Aorta (tissue), 5 donors: ENCODE measurements at places on chromosomes 1 and 21.

DNA sequence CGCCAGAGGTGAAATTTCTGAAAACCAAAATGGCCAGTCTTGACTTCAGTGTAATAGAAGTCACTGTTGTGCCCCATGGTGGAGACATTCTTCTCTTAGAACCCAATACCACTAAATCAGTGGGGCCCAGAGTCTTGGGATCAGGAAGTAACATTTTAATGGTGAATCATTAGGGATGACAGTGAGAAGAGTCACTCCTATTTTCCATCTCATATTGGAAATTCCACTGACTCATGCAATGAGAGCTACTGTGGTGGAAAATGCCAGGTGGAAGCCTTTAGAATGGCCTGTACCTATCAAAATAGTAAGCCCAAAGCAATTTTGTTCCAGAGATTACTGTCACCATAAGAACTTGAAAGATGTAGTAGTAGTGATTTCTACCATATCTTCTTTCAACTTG, 20.6 kb upstream of the PPM1J start:
- no peak for DNase-seq

DNA sequence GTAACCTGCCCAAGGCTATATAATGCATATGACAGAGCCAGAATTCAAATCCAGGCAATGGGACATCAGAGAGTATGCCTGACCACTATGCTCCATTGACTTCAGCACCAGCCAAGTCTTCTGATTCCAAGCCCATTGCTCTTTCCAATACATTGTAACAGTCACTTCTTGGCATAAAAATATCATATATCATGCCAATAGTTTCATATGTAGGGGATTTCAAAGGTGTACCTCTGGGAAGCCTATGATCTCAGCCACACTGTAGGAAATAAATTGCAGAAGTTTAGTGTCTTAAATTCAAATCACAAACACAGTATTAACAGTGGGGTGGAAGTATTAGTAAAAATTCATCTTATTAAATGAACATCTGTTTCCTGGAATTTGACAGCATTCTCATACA, 30.0 kb upstream of the ROR1 start:
- DNase-seq: no peak

DNA sequence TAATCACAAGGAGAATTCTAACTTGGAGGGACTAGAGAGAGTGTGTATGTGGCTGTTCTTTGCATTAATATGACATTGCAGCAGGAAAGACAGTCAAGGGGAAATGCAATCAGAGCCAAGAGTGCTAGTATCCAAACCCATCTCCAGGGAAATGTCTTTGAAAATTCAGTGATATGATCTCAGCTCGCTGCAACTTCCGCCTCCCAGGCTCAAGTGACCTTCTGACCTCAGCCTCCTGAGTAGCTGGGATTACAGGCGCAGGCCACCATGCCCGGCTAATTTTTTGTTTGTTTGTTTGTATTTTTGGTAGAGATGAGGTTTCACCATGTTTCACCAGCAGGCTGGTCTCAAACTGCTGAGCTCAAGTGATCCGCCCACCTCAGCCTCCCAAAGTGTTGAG, 16.3 kb downstream of the VASH2 start:
- no peak for DNase-seq

GRCh38 chr1:115112496-115113375, 23.4 kb upstream of the TSPAN2 start:
- no peak for DNase-seq

GRCh38 chr1:199691540-199691939, 336.0 kb upstream of the NR5A2 start:
- no peak for DNase-seq

GRCh38 chr1:14842891-14843290, 244.4 kb downstream of the KAZN start:
- DNase-seq: no peak

DNA sequence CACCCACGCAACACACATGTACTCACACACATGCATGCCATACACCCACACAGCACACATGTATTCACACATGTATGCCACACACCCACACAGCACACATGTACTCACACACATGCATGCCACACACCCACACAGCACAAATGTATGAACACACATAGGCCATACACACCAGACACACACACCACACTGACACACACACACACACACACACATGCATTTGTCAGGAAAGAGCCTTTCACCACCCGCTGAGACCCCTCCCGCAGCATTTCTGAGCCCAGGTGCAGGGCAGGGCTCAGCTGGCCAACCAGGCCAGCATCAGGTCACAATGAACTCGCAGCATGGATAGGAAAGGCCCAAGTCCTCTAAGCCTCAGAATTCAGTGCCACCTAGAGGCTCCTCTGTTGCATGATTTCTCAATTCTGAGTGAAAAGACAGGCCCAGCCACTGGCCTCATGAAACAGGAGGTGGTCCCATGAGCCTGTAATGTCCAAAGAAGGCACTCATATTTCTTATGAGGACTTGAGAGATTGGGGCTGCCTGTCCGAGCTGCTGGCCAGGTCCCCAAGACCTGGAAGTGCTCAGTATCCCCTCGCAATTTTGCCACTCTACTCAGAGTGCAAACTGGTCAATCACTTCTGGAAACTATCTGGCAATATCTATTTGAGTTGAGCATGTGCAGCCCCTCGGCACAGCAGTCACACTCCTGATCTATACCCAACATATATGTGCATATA, 57.3 kb downstream of the PSMG1 start:
- no peak for DNase-seq

- DNase-seq: no peak
These were observed 1.2 kb upstream of the CRCT1 start for GRCh38 chr1:152513081-152513480.

DNA sequence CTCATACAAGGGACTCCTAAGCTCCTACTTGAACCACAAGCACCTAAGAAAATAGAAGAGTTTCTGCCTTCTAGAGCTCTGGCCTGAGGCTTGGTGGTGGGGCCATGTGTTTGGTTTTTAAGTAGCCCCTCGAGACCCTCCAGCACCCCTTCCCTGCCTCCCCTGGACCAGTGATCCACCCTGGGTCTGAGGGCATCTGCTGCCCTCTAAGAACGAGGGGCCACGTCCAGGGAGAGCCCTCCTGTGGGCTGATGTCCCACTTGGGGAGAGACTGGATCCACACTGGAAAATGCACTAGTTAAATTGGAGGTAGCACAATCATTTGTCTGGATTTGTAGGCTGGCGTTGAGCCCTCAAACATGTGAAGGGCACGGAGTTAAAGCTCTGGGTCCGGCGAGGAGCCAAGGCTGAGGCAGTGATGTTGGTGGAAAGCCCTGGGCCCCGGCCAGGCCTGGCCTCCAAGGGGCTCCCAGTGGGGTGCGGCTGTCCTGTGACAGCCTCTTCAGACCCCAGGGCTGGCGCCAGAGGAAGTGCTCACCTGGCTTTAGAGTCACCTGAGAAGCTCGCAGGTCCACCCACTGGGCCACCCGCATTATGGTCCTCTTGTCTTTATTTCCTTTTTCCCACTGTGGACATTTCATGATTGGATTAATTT, 65.2 kb downstream of the SLC37A1 start:
- DNase-seq: peak; percentile 17
